ENCODE measurements at places on chromosomes 3 and 15.
A peak's percentile ranks its signal among the peaks of the same experiment; 100 is the strongest.

DNA sequence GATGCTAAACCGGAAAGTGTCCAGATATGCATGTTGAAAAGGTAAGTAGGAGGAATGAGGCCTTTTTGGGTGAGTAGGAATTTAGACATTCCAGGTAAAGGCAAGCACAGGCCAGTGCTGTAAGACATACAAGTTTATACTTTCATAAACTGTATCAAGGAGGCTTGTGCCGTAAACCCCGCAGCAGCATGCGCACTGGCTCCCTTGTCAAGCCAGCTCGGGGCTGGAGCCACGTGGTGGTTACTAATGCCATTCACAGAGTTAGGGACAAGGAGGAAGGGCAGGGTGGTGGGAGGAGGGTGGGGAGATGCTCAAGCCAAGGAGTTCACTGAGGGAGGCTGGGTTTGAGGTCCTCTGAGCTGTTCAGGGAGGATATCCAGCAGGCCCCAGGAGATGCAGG lies 35.8 kb downstream of the PLD1 start:
- no peak for DNase-seq

- DNase-seq: no peak
These were observed 11.6 kb downstream of the RFX7 start for GRCh38 chr15:56232058-56232457.

GRCh38 chr3:133588784-133589465 lies 15.4 kb downstream of the CDV3 start:
- DNase-seq: no peak

- no peak for DNase-seq
These were observed 32.1 kb upstream of the RFTN1 start for GRCh38 chr3:16545413-16546185.

GRCh38 chr3:161371441-161372320 lies at the start of gene SPTSSB:
Gene SPTSSB, minus strand, starts transcription at chr3:161371517. Its CDS starts 25,194 bp downstream, at chr3:161346323.
- no peak for DNase-seq

DNA sequence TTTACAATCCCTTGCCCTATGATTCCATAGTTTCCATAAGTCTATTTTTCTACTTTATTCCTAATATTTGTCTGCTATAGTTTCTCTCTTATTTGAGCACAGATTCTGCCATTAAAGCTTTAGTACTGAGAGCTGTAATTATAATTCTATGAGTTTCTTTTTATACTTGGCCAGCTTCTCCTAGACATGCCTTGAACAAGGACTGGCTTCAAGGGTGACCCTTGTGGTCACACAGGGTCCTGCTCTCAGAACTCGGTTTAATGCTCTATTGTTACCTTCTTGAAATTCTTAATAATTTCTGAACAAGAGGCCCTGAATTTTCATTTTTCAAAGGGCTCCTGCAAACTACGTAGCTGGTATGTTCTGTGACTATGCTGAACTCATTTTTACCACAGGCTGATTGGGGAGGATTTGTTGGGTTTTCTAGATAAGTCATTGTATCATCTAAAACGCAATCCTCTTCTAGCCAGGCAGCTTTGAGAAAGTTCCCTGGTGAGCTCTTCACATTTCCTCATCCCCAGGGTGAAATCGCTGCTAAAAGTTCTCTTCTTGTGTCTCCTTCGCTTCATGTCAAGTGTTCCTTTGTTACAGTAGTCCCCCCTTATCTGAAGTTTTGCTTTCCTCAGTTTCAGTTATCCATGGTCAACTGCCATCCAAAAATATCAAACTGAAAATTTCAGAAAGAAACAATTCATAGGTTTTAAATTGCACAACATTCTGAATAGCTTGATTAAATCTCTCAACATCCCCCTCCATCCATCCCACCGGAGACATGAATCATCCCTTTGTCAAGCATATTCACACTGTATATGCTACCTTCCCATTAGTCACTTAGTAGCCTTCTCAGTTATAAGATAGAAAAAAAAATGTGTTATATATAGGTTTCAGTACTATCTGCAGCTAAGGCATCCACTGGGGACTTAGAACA lies 12.6 kb upstream of the PLCL2 start:
- no peak for DNase-seq

GRCh38 chr15:101496198-101496986 lies 6.9 kb upstream of the PCSK6 start:
- no peak for DNase-seq

DNA sequence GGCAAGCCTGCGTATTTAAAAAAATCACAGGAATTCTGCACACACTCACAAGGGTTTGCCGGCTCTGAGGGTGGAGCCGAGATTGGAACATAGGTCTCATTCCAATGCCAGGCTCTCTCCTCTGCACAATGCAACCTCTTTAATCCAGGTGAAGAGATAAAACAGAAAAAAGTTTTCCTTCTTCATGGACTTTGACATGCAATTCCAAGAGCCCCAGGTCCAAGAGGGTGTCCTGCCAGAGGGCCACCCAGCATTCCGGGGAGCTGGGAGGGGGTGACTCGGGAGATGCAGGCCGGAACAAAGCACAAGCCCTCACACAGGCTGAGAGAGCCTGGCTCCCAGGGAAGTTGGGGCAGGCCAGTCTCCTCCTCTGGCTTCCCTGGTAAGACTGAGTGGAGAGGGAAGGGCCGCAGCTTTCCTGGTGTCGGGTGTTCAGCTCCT lies 6.7 kb upstream of the SLC12A8 start:
- DNase-seq: no peak

DNA sequence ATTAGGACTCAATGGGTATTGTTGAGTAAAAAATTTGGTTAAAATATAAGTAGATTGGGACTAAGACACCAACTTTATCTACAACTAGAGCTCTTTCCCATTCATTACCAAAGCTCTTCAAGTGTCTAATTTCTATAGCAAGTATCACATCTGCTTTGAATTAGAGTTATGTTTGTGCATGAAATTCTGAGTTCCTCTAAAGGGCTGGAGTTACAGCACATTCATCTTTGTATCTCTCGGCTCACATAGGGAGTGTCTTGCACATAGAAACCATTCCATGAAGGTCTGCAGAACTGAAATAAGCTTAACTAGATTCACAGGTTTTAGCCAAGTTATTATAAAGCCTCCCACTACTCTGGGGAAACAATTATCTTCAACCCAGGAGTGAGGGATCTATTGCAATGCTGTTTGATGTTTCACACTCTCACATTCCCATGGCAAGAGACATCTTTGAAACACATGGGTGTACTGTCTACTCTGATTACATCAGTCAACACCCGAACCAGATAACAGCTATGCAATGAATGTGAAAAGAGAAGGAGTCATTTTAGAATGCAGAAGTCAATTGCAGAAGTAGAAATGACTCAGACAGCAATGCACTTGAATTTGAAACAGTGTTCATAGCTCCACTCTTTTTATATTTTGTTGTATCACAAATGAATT lies 93.1 kb upstream of the KBTBD8 start:
- DNase-seq: no peak

- no peak for DNase-seq
These were observed 9.9 kb upstream of the STRA6 start for GRCh38 chr15:74212494-74212893.

- DNase-seq: no peak
These were observed 751.7 kb upstream of the GOLIM4 start for GRCh38 chr3:168847291-168847883.

DNA sequence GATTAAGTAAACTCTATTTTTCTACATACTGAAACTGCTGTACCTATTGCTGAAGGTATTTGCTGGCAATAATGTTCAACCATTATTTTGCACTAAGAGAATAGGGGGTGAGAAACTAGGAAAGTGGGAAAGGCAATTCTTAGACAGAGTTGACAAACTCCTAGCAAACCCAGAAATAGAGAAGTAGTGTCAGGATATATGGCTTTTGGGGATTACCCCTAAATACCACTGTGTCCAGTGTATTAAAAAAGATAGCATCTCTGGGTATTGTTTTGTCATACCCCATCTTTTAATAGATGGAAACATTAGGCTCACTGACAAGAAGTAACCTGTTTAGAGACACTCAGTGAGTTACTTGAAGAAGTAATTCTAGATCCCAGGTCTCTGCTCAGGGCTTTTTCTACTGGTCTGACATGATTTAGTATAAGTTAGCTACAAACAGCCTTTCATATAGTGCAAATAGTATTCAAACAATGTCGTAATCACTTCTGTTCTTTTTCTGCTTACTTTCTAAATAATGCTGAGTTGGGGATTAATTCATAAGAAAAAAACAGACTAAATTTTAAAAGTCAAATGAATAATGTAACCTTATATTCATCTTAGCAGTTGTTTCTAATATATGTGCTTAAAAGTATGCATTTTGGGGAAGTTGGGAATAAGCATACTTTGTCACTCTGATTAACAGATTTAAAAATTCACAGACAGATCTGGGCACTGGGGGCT lies 107.2 kb downstream of the IL1RAP start:
- DNase-seq: peak; percentile 26

DNA sequence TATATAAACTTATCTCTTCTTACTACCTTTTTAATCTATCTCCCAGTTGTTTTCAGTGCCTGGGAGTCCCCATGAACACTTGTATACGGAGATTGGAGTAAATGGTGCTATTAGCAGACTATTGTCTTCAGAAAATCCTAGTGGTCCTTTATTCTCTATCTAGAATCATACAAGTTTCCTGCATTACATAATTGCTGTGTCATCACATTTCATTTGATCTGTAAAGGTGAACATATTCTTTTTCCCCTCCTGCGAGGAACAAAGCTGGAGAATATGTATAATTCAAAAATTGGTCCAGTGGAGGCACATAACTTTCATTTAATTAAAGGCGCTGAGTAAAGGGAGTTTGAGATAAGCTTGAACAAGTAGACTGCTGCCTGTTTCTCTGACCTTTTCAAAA lies 324.8 kb downstream of the FEZF2 start:
- DNase-seq: no peak

GRCh38 chr3:14827776-14828175 lies 9.0 kb downstream of the FGD5 start:
- no peak for DNase-seq

- DNase-seq: no peak
These were observed 286.5 kb upstream of the RBMS3 start for GRCh38 chr3:28994161-28994905.

DNA sequence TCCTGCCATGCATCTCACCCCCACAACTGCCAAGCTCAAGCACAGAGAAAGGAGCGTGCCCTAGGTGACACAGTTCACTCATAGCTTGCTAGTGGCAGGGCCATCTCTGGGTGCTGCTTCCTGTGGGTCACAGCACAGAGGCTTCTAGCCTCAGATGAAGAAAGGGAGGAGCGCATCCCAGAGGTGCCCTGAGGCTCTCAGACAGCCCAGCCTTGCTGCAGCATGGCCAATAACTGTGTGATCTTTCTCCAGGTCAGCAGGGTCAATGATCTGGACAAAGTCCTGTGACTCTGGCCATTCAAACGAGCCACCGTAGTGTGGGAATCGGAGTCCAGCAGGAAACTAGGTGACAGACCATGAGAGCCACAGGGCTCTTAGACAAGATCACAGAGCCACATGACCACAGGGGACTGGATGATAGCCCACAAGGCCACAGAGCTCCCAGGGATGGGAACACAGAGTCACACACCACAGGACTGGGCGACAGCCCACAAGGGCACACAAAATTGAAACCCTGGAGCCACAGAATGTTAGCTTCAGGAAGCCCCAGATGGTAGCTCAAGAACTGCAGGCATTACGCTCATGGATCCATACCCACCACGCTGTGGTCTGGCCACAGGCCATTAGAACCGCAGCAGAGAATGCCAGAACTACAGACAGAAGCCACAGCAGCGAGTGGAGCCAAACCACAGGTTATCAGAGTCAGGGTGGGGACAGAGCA lies 25.9 kb upstream of the GRIP2 start:
- no peak for DNase-seq

GRCh38 chr15:98938105-98938417 lies 69.5 kb downstream of the PGPEP1L start:
- DNase-seq: no peak

- peak; percentile 67 for DNase-seq
These were observed 112.3 kb downstream of the NR1I2 start for GRCh38 chr3:119894195-119894594.

DNA sequence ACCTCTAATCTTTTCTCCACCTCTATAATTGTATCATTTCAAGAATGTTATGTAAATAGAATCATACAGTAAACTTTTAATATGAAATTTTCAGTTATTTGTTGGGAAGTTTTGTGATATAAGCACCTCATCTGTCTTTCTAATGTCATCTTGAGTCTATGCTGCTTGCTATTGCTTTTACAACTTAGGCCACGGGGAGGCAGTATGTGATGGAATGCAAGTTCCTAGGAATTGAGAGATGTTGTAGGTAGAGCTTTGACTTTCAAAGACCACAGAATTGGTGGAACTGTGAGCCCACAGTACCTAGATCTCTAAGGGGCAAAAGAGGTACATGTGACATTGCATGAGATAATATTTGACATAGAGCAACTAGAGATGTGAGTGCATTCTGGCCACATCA lies 328.3 kb downstream of the MFSD1 start:
- DNase-seq: no peak

DNA sequence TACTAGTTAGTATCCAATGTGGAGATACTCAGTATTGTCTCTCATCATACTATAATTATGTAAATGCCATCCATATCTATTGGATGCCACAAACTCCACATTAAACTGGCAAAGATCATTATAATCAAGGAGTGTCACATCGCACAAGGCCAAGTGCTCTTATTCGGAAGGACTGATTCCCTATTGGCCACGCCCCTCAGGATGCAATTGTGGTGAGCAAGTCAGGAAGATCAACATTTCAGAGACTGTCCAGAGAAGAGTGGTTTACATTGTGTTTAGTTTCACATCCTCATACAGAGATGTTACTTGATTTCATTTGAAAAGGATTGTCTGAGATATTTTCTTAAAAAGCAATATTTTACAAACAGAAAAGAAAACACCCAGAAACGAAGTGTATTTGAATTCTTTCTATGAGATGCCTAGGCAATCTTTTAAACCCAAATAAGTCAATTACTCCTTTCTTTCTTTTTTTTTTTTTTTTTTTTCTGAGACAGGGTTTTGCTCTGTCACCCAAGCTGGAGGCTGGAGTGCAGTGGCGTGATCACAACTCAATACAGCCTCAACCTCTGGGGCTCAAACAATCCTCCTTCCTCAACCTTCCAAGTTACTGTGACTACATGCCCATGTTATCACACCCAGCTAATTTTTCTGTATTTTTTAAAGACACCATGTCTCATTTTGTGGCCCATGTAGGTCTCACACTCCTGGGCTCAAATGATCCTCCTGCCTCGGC lies 369.1 kb downstream of the RBMS3 start:
- DNase-seq: no peak

DNA sequence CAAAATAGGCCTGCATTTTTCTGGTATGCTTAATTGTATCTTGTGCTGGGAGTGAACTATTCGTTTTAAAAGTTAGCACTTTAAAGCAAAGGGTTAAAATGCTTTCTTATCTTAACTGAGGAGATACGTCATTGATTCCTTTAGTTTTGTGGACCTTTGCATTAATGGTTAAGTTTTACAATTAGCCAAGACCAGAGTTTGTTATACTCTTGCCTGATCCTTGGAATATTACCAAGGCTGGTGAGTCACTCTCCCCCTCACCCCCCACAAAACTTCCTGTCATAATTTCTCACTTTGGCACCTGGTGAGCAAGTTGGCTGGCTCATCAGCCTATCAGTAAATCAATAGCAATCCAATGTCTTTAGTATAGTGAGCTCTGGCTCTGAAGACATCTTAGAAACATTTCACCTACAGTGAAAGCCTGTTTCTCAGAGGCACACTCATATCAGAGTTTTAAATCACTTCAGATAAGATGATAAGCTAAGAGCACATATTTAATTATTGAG lies 26.7 kb downstream of the SLC2A2 start:
- DNase-seq: no peak
